ENCODE measurements at places on chromosomes 11 and 22.

DNA sequence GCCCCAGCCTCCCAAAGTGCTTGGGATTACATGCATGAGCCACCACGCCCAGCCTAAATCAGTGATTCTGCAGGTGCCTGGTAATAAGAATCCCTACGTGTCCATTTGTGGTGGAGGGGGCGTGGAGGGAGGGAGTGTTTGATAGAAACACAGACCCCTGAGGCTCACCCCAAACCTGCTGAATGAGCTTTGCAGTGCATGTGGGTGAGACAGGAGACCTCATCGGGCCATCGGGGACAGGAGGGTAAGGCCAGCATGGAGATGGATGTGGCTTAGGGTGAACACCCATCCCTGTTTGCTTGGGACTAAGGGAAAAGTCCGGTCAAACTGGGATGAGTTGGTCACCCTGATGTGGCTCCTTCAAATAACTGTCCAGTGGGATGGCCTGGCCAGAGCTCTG is 71.3 kb upstream of the ALX4 start:
- DNase-seq, result no peak

DNA sequence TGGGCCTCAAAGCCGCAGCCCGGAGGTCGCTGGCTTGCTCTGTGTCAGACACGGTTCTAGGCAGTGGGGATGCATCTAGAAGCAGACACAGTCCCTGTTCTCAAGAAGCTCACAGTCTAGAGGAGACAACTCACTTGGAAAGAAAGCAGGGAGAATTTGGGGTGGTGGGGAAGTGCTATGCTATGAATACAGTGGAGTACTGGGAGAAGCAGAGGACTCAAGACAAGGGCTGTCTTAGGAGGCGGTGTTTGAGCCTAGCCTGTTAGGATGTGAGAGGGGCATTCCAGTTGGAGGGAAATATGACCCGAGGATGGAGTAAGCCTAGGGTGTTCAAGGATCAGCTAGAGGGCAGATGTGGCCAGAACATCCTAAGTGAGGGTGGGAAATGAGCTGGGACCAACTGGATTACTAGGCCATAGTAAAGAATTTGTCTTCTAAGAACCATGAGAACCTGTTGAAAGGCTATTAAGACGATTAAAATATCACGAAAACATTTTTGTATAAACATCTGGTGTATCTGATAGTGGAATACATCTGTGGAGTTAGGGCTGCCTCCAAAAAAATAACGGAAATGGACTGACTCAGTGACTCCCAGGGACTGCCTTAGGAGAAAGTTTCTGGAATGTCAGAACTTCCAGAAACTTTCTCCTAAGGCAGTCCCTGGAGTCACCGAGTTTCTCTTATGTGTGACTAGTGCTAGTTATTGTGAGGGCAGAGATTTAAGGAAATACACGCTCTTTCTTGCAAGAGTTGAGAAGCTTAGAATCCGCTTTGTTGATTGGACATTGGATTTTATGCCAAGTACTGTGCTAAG is 1.1 kb upstream of the PITPNB start:
- DNase-seq, result no peak

- no peak for DNase-seq
Measured at GRCh38 chr11:108286370-108286769, 63.5 kb downstream of the ATM start.

DNA sequence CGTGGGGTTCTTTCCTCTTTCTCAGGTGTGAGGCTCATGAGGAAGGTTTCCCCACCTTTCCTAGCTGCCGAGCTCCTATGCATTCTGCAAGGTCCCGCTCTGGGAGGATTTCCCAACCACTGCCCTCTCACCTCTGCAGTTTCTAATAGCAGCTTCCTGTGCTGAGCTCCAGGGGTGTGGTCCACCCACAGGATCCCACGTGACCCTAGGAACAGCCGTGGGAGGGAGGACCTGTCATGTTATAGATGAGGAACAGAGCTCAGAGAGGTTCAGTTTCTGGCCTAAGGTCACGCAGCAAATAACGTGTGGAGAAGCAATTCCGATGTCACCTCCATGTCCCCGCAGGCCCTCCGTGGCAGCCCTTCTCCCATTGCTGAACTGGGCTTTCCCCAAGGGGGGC is 38.5 kb downstream of the FLRT1 start:
- no peak for DNase-seq

- DNase-seq, result no peak
Measured at GRCh38 chr11:62962391-62962790, 22.4 kb downstream of the SLC22A6 start.

DNA sequence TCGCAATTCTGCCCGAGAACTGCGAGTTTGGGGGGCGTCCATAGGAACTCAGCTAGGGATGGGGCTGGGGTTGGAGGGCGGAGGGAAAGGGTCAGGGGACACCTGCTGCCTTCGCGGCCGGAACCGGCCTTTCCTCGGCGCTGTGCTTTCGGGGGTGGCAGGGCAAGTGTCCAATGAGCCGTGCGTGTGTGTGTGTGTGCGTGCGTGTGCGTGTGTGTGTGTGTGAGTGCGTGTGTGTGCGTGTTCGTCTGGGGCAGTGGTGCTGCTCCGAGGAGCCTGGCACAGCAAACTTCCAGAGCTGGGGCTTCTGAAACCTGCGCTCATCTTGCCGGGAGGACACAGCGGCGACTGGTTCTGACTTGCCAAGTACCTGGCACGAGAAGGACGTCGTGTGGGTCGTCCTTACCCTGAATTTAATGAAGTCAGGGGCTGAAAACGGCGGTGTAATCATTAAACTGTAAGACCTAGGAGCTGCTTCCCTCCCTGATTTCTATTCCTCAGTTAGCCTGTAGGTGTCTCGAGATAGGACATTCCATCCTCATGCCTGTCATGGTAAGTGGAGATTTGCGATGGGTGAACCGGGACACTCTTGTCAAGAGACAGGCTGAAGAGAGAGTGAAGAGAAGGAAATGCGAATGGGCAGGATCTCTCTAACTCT is 27.0 kb upstream of the AMOTL1 start:
- no peak for DNase-seq

- no peak for DNase-seq
Measured at GRCh38 chr11:119832202-119832935, 103.4 kb upstream of the NECTIN1 start.

- no peak for DNase-seq
Measured at GRCh38 chr11:71452199-71453036, 585 bp upstream of the NADSYN1 start.

DNA sequence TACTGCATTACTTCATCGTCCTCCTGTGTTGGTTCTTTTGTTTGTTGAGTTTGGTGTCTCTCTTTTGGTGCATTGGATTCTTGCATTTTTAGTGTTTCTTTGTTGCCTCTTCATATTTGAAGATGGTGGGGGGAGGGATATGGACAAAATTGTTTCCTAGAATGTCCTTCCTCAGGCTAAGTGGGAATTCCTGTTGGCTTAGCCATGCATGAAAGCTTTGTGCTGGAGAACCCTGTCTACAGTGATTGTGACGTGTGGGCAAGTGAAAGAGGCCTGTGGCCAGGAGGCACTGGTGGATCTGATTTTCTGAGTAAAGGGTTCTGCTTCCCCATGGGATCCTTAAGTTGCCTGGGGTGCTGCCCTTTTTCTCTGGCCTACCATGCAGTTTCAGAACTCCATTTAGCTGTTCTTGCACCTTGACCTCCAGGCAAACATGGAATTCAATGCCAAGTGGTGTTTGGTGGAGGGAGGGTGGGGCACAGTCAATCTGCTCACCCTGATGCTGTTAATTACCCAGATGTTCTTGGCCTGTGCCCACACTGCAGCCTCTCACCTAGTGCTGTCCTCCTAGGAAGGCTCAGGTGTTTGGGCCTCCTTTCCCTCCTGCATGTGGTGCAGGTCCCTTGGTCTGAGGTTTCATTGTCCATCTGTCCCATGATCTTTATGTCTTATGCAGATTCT is 46.3 kb upstream of the SLC22A12 start:
- DNase-seq, result no peak

DNA sequence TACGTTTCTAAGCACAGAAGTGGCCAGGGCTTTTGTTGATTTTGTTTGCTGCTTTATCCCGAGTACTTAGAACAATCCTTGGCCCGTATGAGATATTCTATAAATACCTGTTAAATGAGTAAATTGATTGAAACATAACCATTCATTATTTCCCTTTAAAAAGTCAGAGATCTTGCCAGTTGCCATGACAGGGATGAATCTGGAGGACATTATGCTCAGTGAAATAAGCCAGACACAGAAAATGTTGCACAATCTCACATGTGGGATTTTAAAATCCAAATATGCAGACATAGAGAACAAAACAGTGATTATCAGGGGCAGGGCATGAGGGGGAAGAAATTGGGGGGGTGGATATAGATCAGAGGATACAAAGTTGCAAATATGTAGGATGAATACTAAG is 1240.1 kb downstream of the LRRC4C start:
- no peak for DNase-seq

- no peak for DNase-seq
Measured at GRCh38 chr11:134502153-134502550, 90.1 kb upstream of the B3GAT1 start.

- DNase-seq, result no peak
Measured at GRCh38 chr22:39815932-39816331, 77.6 kb downstream of the ENTHD1 start.

DNA sequence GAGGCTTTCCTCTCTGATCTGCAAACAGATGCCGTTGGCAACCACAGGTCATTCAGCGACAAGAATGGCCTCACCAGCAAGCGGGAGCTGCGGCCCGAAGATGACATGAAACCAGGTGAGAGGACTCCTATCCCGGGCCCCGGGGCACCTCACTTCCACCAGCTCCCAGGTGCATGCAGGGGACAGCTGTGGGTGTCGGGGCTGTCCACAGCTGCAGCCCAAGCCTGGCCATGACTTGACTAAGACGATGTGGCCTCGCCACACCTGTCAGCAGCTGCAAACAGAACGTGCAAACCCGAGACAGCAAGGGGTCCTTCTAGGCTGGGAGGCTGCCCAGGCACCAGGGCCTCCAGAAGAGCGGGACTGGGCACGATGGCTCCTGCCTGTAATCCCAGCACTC is 3.6 kb downstream of the GAL start:
- no peak for DNase-seq

DNA sequence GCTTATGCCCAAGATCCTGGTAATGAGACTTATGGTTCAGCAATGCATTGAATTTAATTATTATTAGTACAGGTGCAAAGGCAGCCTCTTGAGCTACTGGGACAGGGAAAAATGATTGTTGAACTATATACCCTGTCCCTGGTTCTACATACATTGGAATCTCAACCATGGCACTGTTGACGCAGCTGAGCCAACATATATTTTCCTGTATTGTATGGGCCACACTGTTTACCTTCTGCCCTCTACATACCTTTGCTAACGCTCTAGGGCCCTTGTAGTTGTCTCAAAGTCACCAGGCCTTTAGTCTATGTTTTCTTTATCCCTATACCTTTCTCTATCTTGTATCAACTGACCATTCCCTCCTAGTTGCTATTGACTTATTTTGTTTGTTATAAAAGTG is 22.6 kb downstream of the KREMEN1 start:
- no peak for DNase-seq

GRCh38 chr11:113204280-113204679 is 110.1 kb upstream of the TTC12 start:
- no peak for DNase-seq

- no peak for DNase-seq
Measured at GRCh38 chr11:110147962-110148709, 54.9 kb downstream of the ZC3H12C start.

GRCh38 chr22:37220543-37220981 is 8.3 kb upstream of the SSTR3 start:
- DNase-seq, result no peak

- no peak for DNase-seq
Measured at GRCh38 chr11:128207861-128208321, 379.5 kb downstream of the ETS1 start.

DNA sequence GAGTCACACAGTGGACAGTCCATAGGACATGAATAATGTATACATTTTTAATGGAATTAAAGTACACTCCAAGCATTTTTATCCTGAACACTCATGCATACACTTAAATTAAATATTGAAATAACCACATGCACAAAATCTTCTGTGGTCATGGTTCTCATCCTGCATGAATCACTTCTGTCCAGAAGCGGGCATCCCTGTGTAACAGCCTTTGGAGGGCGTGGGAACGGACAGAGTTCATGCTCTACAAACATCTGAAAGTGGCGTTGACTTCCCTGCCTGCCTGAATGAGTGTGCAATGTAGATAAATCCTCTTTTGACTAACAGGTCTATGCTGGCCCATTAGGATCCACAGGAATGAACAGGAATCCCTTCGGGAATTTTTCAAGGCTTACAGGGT is 780.2 kb downstream of the BRD1 start:
- DNase-seq, result no peak

DNA sequence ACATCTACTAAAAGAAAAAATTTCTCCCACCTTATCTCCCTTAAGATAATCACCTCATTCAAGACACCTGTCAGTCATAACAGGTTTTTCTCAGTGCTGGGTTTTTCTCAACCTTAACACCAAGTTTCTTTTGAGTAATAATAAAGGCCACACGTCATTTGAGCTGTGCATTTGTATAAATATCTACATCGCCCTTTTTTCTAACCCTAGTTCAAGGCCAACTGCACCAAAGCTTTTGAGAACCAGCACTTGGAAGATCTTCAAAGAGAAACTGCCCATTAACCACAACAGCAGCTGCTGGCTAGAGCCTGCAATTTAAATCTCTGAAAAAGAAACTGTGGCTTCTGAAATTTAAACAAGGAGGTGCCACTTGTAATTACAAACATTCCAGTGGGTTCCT is 6.9 kb downstream of the CADM1 start:
- DNase-seq, result no peak

- DNase-seq, result no peak
Measured at GRCh38 chr11:56889986-56890385, 98.7 kb upstream of the OR5AK2 start.

- peak; percentile 57 for DNase-seq
Measured at GRCh38 chr11:124114942-124115781, at the start of gene VWA5A. TSS of gene VWA5A (plus strand) at chr11:124115450. CDS start at chr11:124117512, 2,062 bp downstream.

DNA sequence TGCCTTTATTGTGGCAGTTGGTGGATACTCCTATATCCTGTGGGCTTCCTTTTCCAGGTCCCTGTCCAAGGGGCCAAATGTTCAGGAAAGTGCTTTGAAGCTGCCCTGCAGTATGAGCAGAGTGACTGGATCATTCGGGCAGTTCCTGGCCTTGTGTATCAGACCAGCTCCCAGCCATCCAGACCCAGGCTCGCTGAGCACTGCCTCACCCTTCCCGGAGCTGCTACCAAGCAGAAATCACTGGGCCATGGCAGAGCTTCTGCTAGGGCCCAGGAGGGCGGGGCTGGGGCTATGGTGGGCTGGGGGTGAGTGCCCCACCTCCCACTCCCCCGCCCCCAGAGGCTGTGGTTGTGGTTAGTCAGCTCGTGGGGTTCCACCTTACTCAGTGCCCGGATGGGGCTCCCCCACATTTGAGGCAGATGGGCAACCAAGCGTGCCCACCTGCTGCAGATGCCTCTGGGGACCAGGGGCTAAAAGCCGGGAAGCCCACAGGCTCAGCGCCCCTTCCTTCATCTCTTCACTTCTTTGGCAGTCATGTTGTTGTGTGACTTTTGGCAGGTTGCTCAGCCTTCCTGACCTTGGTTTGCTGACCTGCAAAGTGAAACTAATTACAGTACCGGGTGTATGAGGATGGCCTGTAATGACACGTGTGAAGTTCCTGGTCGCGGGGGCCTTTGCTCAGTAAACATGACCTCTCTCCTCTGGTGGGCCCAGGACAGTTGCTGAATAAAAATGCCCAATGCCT is 2.1 kb upstream of the LRRC32 start:
- DNase-seq, result no peak

- no peak for DNase-seq
Measured at GRCh38 chr11:33692013-33692504, 8.6 kb downstream of the C11orf91 start.

GRCh38 chr11:84870486-84870885 is 756.7 kb downstream of the DLG2 start:
- DNase-seq, result no peak
